Spleen (tissue), 13 donors: ENCODE measurements at places on chromosomes 2 and 18. TPM values are rescaled to one million over a fixed set of nuclear protein-coding genes. Genes with fewer than 3 reads are reported as not detected.

GRCh38 chr18:49241852-49242251, 218.6 kb downstream of the DYM start:
- H3K27ac ChIP-seq = no peak overlapping the region
- no peak for DNase-seq
- no peaks in the 10 kb centered on the region for H3K4me1 ChIP-seq
- no peaks in the 10 kb centered on the region for H3K27me3 ChIP-seq
- H3K36me3 ChIP-seq = no peaks in the 10 kb centered on the region

DNA sequence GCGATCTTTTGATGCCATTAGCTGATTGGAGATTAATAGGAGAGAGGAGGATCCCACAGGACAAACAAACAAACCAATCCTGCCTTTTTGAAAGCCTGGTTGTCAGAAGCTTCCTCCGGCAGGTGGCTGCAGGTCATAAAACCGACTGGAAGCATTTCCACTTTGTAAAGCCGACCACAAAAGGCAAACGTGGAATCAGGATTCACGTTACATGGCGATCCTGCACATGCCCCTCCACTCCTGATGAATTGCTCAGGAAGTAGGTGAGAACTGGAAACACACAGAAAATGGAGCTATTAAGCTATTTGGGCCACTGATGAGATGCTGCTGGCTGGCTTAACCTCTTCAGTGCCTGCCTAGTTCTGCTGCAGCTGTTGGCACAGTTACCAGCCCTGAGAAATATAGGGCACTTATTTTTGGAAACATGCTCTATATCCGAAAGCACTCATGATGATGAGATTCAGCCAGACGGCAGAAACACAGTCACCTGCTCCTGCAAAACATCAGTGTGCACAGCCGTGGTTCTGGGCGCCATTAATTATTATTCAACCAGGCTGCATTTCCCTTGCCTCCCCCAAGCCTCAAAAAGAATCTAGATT, 110.3 kb upstream of the ST6GAL2 start:
- H3K4me3 ChIP-seq = no peak overlapping the region
- H3K36me3 ChIP-seq = no peaks in the 10 kb centered on the region
- H3K27ac ChIP-seq = no peak overlapping the region
- H3K4me1 ChIP-seq = no peaks in the 10 kb centered on the region
- H3K27me3 ChIP-seq = no peaks in the 10 kb centered on the region

DNA sequence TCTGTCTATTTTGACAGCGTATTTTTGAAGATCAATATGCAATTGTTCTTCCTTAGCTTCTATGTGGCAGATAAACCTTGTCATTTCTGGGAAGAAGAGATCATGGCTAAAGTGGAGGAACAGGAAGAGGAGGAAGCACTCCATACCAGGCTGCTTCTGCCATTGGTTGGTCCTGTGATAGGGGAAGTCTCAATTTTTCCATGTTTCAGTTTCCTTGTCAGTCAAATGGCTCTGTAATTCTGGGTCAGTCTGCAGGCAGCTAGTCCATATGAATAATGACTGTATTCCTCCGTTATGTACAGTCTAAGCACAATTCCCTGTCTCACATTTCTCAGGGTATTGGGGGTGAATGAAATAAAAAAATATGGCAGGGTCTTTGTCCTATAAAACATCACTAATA, 277.6 kb upstream of the CXCR4 start:
- no peak overlapping the region for H3K27ac ChIP-seq
- no peaks in the 10 kb centered on the region for H3K27me3 ChIP-seq
- H3K4me3 ChIP-seq = no peak overlapping the region
- H3K4me1 ChIP-seq = peaks cover 17% of the 10 kb centered on the region
- no peaks in the 10 kb centered on the region for H3K36me3 ChIP-seq

DNA sequence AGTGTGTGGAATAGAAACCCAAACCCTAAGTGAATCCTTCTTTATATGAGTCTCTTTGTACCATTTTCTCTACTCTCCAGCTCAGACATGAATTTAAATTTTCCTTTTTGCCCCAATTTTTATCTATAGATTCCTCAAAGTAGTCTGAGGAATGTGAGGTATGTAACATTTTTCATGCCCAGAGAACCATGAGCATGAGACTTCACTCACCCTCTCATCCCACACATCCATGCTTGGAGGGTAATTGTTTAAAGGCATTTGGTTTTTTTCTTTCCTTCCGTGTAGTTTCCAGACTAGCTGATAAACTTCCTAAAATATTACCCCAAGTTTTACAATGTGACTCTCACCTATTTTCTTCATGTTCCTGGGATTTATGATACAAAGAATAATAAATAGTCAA, 2056.8 kb upstream of the CELF4 start:
- H3K4me3 ChIP-seq = no peak overlapping the region
- no peaks in the 10 kb centered on the region for H3K4me1 ChIP-seq
- no peaks in the 10 kb centered on the region for H3K27me3 ChIP-seq

DNA sequence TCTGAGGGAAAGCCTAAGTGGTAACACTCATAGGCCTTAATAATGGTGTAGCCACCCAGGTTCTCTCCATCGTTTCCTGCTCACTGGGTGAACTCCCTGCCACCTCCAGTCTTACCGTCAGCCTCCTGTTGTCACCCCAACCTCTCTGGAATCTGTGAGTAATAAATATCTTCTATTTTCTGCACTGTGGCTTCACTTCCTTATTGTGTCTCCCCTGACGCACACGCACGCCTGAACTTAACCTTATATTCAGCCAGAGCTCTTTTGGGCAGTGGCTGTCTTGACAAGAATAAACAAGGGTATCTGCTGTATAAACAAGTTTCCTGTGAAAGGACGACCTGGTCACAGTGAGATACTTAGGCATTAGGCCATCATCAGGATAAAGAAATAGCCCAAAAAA, 467.2 kb downstream of the SPAG16 start:
- H3K27me3 ChIP-seq = no peaks in the 10 kb centered on the region
- no peak for DNase-seq
- H3K4me1 ChIP-seq = no peaks in the 10 kb centered on the region
- H3K27ac ChIP-seq = no peak overlapping the region

DNA sequence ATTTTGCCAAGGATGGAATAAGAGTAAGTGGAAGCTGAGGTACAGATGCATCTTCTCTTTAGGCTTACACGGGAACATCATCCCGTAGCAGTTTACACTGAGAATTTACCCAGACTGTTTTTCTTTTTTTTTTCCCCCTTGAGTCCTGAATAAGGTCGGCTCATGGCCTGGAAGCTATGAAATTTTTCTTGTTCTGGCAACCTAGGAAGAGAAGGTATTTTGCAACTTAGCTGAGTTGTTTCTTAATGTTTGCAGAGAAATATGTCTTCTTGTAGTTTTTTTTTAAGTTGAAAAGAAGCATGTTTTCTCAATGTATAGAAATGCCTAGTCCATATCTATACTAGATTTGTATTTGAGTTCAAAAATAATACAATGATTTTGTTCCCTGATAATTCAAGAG, 712.5 kb downstream of the TDRD15 start:
- H3K4me3 ChIP-seq = no peak overlapping the region
- no peaks in the 10 kb centered on the region for H3K36me3 ChIP-seq
- no peaks in the 10 kb centered on the region for H3K4me1 ChIP-seq
- DNase-seq = no peak
- H3K27me3 ChIP-seq = no peaks in the 10 kb centered on the region

GRCh38 chr2:51511002-51511401, 479.1 kb upstream of the NRXN1 start:
- H3K36me3 ChIP-seq = no peaks in the 10 kb centered on the region
- H3K27ac ChIP-seq = peak overlapping the region; percentile 62
- H3K4me1 ChIP-seq = no peaks in the 10 kb centered on the region
- H3K27me3 ChIP-seq = no peaks in the 10 kb centered on the region
- H3K4me3 ChIP-seq = no peak overlapping the region

DNA sequence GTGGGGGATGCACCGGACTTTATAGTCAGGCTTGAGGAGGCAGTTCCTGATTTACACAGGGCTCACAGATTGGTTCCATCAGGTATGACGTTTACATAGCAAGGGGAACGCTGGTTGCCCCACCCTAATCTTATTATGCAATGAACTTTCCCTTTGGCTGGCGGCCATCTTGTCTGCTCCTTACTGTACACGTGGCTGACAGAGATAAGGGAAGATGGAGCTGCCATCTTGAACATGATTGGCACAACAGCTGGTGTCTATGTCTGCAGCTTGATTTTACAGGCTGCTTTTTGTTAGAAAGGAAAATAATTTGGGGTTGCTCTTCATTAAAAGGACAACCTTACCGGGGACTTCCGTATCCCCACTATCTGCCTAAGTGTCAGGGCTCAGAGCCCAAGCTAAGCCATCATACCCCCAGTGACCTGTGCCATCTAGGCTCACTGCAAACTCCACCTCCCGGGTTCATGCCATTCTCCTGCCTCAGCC, 33.5 kb upstream of the ATG16L1 start:
- H3K27me3 ChIP-seq = no peaks in the 10 kb centered on the region
- H3K27ac ChIP-seq = no peak overlapping the region
- no peak for DNase-seq
- no peak overlapping the region for H3K4me3 ChIP-seq
- no peaks in the 10 kb centered on the region for H3K36me3 ChIP-seq
- H3K4me1 ChIP-seq = no peaks in the 10 kb centered on the region

Gene MC2R
- total RNA-seq = not detected

Gene PTPRM
- 66.5 TPM for total RNA-seq

Gene PFN4
- not detected for total RNA-seq

Gene FAM110C
- 2.2 TPM for total RNA-seq
